ENCODE measurements at places on chromosomes 2 and 18. TPM values are rescaled to one million over a fixed set of nuclear protein-coding genes. Genes with fewer than 3 reads are reported as not detected.

- DNase-seq = no peak
- no peak overlapping the region for H3K4me3 ChIP-seq
- H3K36me3 ChIP-seq = no peaks in the 10 kb centered on the region
- no peak overlapping the region for H3K27ac ChIP-seq
- H3K27me3 ChIP-seq = no peaks in the 10 kb centered on the region
Observed at GRCh38 chr2:59680863-59681262, 872.6 kb downstream of the BCL11A start.

- H3K27me3 ChIP-seq = no peaks in the 10 kb centered on the region
- H3K36me3 ChIP-seq = no peaks in the 10 kb centered on the region
- no peak for DNase-seq
- H3K27ac ChIP-seq = no peak overlapping the region
- no peaks in the 10 kb centered on the region for H3K4me1 ChIP-seq
- no peak overlapping the region for H3K4me3 ChIP-seq
Observed at GRCh38 chr18:6476880-6477279, 62.2 kb upstream of the L3MBTL4 start.

GRCh38 chr2:16204886-16205620 lies 264.7 kb downstream of the MYCN start:
- H3K36me3 ChIP-seq = no peaks in the 10 kb centered on the region
- H3K27ac ChIP-seq = no peak overlapping the region
- DNase-seq = no peak

UGT1A10 gene
- 0.11 TPM for total RNA-seq

LHCGR gene
- not detected for total RNA-seq

HNMT gene
- total RNA-seq = 47.2 TPM

Measured in right lobe of liver (tissue), 6 donors.